ENCODE measurements at places on chromosomes 1 and 21.

DNA sequence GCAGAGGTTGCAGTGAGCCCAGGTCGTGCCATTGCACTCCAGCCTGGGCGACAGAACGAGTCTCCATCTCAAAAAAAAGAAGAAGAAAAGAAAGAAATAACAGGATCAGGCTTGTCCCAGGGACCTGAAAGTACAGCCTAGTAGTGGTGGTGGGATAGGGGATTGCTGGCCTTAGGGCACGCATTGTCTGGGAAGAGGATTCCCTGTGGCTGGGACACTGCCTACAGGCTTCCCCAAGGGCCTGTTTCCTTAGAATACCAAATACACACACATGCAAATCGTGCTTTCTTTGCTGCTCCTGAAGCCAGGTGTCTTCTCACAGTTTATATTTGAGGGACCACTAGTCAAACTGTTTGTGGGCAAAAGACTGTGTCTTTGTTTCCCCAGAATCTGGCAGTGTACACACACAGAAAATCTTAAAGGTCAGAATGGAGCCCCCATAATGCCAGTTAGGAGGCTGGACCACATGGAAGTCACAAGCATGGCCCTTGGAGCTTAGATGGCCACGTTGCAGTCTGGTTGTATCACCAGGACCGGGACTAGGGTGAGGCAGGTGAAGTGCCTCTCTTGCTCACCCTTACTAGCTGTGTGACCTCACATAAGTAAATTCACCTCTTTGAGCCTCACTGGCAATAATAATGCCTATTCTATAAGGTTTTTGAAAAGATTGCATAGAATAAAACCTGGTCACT is 12.7 kb upstream of the ASAP3 start:
- DNase-seq = no peak

DNA sequence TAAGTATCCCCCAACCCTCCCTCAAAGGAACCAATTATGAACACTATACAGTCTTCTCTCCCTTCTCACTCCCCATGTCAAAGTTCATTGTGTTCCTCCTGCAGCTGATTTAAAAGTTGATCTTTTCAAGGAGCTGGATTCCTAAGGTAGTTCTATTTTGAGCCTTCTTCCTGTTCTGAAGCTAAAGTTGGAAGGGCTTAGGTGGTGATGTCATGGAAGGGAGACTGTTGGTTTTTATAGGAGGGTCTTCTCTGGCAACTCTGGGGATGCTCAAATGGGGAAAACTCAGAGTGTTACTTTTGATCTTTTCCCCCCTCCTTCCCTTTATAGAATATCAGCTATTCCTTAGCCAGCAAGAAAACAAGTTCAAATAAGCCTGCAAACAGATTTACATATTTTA is 83.0 kb upstream of the AK4 start:
- no peak for DNase-seq

- DNase-seq = no peak
Observed at GRCh38 chr1:72637593-72637992, 355.3 kb upstream of the NEGR1 start.

DNA sequence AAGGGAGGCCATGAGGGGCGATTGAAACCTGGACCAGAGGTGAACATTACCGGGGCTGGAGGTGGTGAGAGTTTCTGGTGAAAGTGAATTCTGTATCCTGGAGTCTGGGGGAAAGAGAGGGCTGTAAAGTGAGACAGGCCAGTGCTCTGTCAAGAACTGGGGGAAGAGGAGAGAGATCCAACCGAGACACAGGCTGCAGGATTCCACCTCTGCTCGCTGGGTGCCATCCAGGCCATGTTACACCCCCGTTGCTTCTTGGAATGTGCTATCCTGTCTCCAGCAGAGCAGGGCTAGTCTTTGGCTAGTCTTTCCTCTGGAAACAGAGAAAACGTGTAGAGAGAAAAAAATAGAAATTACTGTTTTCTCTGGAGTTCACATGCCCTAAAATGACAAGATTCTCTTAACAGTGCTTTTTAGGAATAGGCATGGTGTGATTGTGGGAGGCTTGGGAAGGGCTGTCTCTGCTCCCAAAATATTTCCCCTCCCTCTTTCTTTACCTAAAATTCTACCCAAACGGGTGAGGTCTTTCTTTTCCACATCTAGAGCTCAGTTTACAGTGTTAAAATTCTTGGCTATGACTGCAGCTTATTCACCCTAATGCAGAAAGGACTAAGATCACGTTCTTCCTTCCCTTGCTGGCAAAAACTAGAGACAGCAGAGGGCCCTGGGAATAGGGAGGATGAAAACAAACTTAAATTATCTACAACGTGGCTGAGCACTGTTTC is 16.5 kb upstream of the OVAAL start:
- DNase-seq = peak; percentile 34
